ENCODE measurements at places on chromosomes 7 and 10.

DNA sequence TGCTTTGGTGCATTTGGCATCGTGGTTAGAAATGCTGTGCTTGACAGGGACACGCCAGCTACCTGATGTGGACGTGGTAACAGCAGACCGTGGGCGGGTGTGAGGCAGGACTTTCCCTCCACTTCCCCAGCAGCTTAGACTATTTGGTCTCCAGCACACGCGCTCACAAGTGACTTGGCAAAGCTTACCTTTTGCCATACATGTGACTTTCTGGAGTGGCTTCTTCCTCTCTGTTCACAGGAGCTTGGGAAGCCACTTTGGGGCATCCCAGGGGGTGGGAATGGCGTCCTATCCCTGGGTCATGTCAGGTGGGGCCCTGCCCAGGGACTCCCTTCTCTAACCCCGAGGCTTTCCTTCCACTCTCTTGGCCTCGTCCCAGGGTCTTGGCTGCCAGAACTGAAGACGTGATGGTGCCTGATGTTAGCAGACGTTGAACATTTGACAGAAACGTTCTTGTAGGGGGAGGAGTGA, 228.7 kb upstream of the KLF6 start:
- DNase-seq = no peak

DNA sequence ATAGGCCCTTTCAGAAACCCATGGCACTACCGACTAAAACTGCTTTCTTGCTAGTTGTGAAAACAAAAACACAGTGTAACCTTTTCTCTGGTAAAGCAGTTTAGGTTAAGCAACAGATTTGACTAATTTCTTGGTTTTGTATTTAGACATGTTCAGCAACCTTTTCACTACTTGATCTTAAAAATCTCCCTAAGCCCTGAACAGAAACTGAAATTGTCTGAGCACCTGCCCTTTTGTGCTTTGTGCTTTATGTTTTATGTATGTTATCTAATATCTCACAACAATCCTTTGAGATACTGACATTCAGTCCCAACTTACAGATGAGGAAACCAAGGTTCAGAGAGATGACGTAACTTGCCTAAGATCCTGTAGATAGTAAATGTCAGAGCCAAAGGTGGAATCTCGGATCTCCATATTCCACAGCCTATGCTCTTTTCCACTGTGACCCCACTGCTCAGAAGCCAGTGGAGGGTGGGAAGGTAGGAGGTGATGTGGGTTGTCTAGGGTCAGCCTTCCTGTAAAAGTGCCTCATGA, 146.6 kb downstream of the LCOR start:
- no peak for DNase-seq

DNA sequence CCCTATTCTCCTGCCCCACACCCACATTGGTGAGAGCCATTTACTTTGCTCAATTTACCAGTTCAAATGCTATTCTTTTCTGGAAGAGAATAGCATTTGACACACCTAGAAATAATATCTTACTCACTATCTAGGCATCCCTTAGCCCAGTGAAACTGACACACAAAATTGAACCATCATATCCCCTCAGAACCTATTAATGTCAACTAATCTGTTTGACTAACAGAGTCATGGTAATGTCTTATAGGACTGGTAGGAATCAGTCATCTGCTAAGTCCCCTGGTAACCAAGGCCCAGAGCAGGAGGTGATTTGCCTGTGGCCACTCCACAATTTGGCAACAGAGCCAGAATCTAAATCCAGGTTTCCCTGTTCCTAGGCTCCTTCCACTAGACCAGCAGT, 63.3 kb downstream of the PPP1R3C start:
- DNase-seq = no peak

DNA sequence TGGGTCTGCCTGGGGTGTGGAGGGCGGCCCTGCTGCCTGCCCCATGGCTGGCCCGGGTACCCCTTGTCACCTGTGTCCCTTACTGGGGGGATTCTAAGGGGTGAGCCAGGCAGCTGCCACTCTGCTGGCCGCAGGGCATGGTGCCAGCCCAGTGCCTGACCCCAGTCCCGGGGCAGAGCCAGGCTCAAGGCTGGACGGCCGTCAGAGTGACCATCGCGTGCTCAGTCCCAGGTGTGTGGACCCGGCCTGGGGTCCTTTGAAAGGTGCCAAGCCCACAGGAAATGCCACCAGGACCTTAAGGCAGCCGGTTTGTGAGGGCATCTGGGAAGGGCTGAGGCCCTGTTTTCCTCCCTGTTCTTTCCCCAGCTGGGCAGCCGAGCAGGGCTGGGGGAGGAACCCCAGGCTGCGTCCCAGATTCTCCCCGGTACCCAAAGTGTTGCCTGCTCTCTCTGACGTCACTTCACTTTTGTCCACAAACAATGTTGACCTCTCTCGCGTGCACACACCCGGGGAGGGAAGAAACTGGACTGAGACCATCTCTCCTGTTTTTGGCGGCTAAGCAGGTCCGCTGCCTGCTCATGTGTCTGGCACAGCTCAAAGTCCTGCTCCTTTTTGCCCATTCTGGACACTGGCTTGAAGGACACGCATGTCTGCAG, 37.6 kb downstream of the PAPOLB start:
- no peak for DNase-seq

DNA sequence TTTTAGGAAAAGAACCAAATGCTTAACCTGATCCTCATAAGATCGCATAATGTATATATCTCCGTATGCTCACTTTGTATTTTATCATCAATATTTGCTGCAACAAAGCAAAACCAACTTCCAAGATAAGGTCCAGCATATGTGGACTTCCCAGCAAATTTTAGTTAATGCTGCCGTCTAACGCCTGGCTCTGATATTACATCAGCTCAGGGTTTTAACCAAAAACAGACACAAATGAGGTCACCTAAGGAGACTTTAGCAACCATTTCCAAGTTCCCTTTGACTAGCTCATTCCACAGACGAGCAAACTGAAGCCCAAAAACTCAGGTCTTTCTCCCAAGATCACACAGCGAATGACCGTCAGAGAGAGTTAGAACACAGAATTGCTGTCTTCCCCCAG, 59.4 kb upstream of the UCN3 start:
- no peak for DNase-seq

DNA sequence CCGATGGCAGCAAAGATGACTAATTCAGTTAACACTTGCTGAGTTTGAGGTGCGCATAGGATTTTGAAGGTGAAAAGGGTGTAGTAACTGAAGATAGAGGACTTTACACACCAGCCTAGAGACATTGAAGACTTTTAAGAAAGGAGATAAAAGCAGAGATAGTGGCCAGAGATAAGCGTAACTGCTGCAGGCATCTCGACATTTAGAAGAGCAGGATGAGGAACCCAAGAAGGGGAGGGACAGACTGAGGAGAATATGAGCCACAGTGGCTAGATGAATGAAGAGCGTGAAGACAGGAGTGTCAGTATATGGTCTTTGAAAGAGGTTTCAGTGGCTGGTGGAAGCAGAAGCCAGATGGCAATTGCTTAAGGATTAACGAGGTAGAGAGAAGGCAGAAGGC, 71.6 kb downstream of the CELF2 start:
- no peak for DNase-seq
